ENCODE measurements at places on chromosomes 12 and 14.

DNA sequence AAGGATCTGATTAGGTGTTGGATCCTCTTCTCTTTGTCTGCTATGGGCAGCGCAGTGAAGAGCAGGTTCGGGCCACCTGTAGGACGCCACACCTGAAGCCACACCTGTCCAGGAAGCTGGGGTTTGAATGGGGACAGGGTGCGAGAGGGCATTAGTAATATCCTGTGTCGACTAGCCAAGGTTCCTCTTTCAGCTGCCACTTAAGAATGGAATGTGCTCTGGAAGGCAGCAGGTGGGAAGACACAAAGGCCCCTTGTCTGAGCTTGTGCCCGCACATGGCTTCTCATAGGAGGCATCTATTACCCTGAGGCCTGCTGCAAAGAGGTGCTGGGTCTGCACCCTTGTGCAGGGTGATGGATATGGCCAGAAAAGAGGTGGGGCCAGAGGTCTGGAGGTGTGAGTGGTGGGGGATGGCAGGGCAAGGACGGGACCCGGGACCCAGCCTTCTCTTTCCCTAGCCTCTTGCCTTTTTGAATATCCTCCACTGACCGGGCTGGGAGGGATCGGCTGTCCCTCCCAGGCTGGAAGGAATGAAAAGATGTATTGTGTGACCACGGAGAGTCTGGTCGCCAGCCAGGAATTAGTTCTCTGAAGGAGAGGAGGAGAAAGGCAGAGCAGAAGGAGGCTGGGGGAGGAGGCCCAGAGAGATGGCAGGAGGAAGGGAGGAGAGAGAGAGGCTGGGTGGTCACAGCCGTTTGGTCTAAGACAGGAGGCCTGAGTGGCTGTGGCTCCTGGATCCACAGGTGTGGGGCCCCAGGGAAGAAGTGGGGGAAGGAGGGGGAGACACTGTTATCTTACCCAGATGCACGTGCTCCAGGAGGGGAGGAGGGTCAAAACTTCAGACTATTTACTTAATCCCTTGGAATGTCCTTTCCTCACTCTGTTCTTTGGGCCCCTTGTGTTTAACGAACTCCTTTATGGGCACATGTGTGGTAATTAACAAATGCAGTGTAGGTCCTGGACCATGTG lies 101.5 kb downstream of the SMOC1 start:
- H3K4me1 ChIP-seq, result 0 out of 2 replicates have a peak, but pooled peaks cover 1% of the 10 kb centered on the region
- no peak overlapping the region for H3K27ac ChIP-seq
- no peaks in the 10 kb centered on the region for H3K27me3 ChIP-seq
- H3K36me3 ChIP-seq, result no peaks in the 10 kb centered on the region
- H3K4me3 ChIP-seq, result no peak overlapping the region

DNA sequence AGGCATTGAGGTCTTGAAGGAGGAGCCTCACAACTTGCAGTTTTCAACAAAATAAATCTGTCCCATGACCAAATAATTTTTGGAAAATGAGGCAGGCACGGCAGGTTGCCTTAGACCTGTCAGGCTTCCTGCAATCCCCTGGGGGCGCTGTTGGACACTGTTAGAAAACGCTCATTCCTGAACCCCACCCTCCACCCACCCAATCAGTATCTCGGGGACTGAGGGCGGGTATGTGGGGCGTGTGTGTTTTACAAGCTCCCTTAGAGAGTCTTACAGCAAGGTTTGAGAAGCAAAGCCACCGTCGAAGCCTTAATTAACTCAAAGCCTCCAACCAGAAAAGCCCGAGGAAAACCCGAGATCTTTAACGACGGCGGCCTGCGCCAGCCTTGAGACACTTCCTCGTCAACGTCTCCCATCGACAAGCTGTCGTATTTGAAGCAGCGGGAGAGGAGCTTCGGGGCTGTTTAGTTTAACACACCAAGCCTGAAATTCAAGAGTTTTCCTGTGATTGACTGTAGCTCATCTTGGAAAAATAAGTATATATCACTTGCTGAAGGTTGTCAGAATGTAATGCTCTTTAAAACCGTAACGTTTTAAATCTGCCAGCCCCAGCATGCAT lies 123.0 kb downstream of the GLT1D1 start:
- no peak overlapping the region for H3K4me3 ChIP-seq
- H3K27me3 ChIP-seq, result no peaks in the 10 kb centered on the region
- H3K4me1 ChIP-seq, result no peaks in the 10 kb centered on the region
- H3K36me3 ChIP-seq, result no peaks in the 10 kb centered on the region

GRCh38 chr14:101350691-101351090 lies 210.6 kb upstream of the DIO3 start:
- H3K27me3 ChIP-seq, result no peaks in the 10 kb centered on the region
- H3K4me3 ChIP-seq, result no peak overlapping the region
- H3K4me1 ChIP-seq, result peaks cover 4% of the 10 kb centered on the region
- H3K36me3 ChIP-seq, result no peaks in the 10 kb centered on the region
- no peak overlapping the region for H3K27ac ChIP-seq

DNA sequence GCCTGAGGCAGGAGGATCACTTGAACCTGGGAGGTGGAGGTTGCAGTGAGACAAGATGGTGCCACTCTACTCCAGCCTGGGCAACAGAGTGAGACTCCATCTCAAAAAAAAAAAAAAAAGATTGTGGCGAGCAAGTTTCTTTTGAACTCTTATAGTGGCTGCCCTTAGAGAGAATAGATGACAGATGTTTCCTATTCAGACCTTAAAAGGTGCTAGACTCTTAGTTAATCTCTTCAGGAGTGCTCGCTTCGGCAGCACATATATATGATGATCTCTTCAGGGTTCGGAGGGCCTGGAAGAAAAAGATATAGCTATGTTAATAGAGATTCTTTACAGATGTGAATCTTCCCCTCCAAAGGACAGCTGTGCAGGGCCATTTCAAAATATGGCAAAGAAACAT lies 73.1 kb upstream of the AMN1 start:
- H3K4me1 ChIP-seq, result no peaks in the 10 kb centered on the region
- H3K27ac ChIP-seq, result no peak overlapping the region
- no peak for DNase-seq
- H3K27me3 ChIP-seq, result no peaks in the 10 kb centered on the region
- no peak overlapping the region for H3K4me3 ChIP-seq
- H3K36me3 ChIP-seq, result no peaks in the 10 kb centered on the region

DNA sequence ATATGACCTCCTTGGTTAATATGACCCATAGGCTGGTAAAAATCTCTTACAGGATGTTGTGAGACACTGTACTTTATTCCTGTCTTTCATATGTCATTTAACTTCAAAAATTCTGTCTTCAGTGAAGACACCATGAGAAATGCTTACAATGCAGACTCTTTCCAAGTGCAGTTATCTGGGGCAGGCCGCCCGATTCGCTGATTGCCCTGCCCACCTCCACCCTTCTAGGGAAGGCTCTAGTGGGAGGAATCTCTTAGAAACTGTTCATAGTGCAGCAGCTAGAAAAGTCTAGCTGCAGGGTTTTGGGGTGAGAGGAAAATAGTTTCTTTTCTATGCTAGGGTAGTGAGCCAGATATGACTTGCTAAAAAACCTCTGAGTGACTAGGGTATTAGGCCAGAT lies 15.0 kb upstream of the CIPC start:
- no peaks in the 10 kb centered on the region for H3K4me1 ChIP-seq
- H3K4me3 ChIP-seq, result no peak overlapping the region
- no peaks in the 10 kb centered on the region for H3K27me3 ChIP-seq
- DNase-seq, result no peak

Measured in iPS DF 6.9 (cell line).